Left forelimb (tissue), 1 donor: ENCODE measurements at places on chromosomes 2 and 18.

- DNase-seq = no peak
Measured at GRCh38 chr2:234472155-234472554, 24.7 kb downstream of the ARL4C start.

DNA sequence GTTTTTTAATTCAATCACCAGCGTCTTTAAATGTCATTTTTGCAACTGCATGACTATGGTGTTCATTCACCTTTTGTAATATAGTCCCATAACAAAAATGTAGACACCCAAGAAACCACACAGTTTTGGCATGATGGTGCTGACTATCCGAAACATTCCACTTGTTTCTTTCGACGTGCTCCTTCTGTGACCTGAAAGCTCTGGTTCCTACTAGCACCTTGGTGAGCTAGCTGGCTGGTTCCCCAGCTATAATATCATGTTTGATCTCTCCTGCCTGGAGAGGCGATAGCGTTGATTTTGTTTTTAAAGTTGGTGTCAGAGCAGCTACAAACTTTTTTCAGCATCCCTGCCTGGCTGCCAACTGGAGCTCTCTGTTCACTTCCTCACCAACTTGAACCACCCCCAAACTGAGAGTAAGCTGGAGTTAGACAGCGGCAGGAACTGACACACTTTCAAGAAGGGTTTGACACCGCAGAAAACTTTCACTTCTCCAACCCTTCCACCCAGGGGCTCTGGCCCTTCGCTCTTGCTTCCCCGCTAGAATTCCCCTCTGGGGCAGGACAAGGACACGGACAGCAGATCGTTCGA is 1.1 kb downstream of the ATAD2B start:
- peak; percentile 79 for DNase-seq

DNA sequence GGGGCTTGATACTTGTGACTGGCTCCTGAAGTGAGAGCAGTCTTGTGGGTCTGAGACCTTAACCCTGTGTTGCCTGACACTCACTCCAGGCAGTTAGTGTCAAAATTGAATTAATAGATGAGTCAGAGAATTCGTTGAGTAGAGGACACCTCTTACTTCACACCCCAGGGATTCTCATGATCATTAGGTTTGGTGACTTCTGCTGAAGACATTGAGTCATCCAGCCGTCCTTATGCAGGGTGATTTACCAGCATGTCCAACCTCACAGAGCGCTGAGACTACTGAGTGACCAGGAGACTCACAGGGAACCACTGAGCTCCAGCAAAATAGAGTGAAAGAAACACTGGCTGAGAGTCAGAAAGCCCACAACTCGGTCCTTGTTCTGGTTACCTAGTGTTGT is 36.0 kb upstream of the EVA1A start:
- no peak for DNase-seq

GRCh38 chr18:76988827-76989646 is 143.5 kb downstream of the MBP start:
- DNase-seq = peak; percentile 38

GRCh38 chr2:22822835-22823234 is 562.1 kb upstream of the KLHL29 start:
- DNase-seq = no peak

GRCh38 chr2:39731546-39731945 is 47.5 kb downstream of the THUMPD2 start:
- no peak for DNase-seq

DNA sequence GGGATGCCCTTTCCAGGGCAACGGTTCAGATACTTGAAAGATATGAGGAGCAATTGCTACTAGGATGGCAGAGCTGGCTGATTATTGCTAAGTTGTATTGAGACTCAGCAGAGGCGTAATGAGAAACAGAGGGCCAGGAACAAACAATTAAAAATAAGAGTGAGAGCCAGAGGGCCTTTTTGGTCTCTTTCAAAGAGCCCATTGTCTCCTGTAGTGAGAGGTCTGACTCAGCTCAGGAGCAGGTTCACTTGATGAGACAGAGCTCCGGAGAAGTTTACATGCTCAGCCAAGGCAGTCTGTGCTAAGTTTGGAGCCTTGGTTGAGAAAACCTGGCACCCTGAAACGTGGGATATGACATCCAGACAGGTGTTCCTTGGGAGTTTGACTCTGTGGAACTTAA is 303.9 kb upstream of the DLGAP1 start:
- DNase-seq = no peak

GRCh38 chr2:9703701-9704221 is 73.0 kb upstream of the YWHAQ start:
- no peak for DNase-seq

- DNase-seq = no peak
Measured at GRCh38 chr18:1522249-1522615, 617.6 kb downstream of the ADCYAP1 start.

GRCh38 chr2:42926434-42927333 is 134.3 kb upstream of the HAAO start:
- DNase-seq = no peak

DNA sequence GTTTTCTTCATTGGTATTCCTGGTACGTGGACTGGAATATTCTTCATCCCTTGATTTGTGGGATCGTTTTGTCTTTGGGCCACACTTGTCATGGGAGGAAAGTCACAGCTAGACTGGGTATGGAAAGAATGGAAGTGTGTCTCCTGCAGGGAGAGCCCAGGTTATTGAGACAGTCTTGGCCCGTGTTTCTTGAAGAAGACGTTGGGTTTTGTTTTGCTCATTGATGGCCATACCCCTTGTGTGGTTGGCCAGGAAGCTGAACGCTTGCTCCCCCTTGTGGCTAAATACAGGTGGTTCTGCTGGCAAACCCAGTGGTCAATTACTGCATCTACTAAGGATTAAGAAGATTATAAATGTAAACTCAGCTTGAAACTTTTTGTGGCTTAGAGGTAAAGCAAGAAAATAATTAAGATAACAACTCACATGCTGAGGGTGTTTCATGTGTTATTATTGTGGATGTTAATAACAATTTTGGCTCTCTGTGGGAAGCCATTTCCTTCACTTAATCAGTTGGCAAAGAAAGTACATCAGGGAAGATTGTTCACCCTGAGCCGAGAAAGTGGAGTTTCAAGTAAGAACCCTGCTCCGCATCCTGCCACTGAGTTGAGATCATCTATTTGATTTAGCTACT is 91.8 kb downstream of the NEDD4L start:
- no peak for DNase-seq

GRCh38 chr2:71005271-71006202 is 10.9 kb upstream of the TEX261 start:
- DNase-seq = peak; percentile 53

- DNase-seq = no peak
Measured at GRCh38 chr2:153163055-153163454, 315.5 kb downstream of the RPRM start.

GRCh38 chr2:51018145-51018544 is 13.8 kb downstream of the NRXN1 start:
- no peak for DNase-seq

- no peak for DNase-seq
Measured at GRCh38 chr18:23377669-23378301, 75.3 kb upstream of the RIOK3 start.

DNA sequence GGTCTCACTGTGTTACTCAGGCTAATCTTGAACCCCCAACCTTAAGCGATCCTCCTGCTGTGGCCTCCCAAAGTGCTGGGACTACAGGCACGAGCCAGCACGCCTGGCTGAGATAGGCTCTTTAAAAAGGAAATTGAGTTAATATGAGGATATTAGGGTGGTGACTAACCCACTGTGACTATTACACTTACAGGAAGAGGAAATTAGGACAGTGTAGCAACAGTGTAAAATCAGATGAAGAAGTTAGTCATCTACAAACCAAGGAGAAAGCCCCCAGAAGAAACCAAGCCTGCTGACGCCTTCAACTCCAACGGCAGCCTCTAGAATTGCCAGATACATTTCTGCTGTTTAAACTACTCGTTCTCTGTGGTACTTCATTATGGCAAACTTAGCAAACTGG is 711.9 kb downstream of the SUCLG1 start:
- no peak for DNase-seq
